ENCODE measurements at places on chromosomes 3 and 15.

- no peak for DNase-seq
Measured at GRCh38 chr15:47412136-47412535, 305.2 kb upstream of the SEMA6D start.

DNA sequence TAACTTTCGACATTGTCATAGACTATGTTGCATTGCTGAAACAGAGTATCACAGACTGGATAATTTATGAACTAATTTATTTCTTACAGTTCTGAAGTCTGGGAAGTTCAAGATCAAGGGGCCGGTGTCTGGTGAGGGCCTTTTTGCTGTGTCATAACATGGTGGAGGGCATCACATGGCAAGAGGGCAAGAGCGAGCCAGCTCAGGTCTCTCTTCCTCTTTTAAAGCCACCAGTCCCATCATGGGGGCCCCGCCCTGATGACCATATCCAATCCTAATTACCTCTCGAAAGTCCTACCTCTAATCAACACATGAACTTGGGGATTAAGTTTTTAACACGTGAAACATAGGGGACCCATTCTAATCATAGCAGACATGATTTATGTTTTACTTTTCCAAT is 33.5 kb upstream of the DCUN1D1 start:
- DNase-seq = no peak

GRCh38 chr3:169772305-169772896 is 795 bp upstream of the MYNN start:
- DNase-seq = peak; percentile 81

GRCh38 chr15:41961595-41962202 is 10.7 kb downstream of the EHD4 start:
- DNase-seq = no peak

- no peak for DNase-seq
Measured at GRCh38 chr15:55241891-55242290, 45.1 kb upstream of the RSL24D1 start.

DNA sequence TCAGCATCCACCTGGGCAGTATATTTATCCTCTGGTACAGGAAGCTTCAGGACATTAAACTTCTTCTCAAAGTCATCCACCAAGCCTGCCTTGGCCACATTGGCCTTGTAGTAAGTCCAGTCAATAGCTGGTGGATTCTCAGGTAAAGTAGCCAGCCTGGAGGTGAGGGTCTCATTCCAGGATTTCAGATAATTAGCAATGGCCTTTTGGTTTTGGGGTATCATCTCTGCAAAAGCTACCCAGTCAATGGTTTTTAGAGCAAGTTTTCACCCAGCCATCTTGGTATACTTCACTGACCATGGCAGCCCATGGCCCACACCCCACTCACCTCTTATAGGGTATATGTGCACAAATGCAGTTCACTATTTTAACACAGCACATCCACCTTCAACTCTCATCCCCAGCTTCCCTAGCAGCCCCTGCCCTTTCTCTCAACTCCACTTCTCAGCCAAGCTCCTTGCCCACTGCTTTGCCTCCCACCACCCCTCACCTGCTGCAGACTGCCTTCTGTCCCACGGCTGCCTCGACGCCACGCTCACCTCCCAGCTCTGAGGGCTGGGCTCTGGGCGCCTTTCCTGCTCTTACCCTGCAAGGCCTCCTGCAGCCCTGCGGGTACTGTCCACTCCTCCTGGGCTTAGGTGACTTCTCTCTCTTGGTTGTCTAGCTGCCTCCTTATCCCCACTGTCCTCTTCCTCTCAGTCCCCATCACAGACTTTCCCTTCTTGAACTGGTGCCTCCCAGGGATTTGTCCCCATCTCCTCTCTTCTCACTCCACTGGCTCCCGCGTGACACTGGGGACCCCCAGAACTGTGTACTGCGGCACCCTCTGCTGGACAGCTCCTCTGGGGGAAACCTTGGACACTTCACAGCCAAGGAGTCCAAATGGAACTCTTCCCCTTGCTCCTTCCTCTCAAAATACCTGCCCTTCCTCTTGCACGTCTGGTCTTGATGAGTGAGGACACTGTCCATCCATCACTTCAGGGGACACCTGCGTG is 1.7 kb upstream of the TGM5 start:
- no peak for DNase-seq
